Hematopoietic multipotent progenitor cell treated with erythropoietin and hydrocortisone succinate and interleukin-3 and kit ligand, for 15 days (in vitro differentiated cells): ENCODE measurements at places on chromosomes 7 and 10.

GRCh38 chr7:72222136-72222535 lies 190.0 kb downstream of the CALN1 start:
- no peak for DNase-seq

DNA sequence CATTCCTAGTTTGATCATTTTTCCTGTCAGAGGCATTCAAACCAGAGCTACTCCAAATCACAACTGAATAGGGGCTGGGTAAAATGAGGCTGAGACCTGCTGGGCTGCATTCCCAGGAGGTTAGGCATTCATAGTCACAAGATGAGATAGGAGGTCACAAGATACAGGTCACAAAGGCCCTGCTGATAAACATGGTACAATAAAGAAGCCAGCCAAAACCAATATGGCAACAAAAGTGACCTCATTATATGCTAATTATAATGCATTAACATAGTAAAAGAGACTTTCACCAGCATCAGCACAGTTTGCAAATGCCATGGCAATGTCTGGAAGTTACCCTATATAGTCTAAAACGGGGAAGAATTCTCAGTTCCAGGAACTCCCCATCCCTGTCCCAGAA lies 37.3 kb downstream of the TWIST1 start:
- no peak for DNase-seq

GRCh38 chr7:82841828-82842227 lies 320.9 kb downstream of the PCLO start:
- no peak for DNase-seq

DNA sequence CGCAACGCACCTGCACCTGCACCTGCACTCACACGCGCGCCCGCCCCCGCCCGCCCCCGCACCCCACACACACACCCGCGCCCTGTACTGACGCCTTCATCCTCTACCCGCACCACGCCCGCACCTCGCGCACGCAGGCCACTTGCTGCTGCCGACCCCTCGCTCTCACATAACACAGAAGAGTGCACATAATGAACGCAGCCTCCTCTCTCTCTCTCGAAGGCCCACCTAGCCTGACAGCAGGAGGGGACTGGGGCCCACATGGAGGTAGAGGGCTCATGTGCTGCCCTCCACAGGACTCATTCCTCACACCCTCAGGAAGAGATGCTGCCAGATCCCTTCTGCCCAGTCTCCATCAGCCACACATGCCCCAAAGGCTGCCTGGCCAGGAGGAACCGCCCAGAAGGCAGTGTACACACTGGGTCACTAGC lies 432 bp upstream of the CAMK2B start:
- no peak for DNase-seq

DNA sequence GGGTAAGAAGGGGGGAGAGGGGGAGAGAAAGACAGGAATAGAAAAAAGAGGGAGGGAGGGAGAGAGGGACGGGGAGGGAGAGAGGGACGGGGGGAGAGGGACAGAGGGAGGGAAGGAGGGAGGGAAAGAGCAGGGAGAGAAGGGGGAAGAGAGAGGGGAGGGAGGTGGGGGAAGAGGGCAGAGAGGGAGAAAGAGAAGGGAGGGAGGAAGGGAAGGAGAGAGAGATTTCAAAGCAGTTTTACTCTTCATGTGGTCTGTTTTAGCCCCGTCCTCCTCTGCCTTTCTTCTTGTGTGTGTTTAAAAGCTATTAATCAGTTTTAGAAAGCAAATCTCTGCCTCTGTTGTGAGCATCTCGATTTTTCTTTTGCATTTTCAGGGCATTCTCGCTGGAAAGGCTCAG lies 237.0 kb downstream of the WDR37 start:
- no peak for DNase-seq

- no peak for DNase-seq
Observed at GRCh38 chr7:131848033-131848432, 291.6 kb upstream of the PODXL start.

- no peak for DNase-seq
Observed at GRCh38 chr7:129009437-129009836, 45.5 kb downstream of the TNPO3 start.

DNA sequence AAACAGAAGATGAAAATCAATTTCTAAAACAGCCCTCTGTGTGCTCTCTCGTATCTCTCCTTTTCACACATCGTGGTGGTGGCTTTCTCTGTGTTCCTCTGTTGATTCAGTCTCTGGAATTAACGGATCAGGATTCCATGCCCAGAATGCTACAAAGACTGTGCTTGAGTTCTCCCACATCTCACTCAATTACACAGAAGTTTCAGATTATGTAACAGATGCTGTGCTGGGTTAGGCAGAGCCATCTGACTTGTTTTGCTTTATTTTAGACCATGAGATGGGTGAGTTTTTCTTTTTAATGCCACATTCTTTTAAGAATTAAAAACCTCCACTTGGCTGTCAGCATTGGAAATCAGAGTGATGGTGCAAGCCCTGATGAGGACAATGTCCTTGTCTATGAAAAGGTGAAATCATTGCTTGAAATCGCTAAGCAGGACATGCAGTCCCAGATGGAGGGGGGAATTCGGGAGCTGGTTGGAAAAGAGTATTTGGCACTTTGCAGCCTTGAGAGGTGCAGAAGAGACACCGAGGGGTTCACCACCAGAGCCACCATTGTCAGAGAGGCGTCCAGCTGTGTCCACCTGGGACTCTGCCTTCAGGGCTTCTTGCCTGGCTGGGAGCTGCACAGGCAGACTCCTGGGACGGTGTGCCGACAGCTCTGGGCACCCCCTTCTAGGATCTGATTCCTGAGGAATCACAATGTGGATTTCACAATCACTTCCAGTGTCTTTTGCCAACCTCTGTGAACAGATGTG lies 80.4 kb downstream of the EGFR start:
- no peak for DNase-seq

DNA sequence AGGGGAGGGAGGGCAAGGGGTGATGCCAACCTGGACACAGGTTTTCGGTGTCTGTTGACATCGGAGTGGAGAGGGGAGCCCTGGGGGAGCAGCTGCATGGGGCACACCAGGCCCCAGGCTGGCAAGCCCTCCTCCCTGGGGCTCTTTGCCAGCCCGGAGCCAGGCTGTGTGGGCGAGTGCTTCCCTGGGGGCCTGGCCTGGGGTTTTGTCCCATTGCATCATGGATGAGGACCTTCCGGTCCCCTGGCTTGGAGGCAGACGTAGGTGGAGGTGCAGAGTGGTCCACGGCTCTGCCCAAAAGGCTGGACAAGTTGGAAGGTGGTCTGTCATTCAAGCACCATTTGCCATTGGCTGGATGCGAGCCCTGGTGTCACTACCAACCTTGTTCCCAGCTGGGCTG lies 34.8 kb downstream of the ZMIZ1 start:
- no peak for DNase-seq

DNA sequence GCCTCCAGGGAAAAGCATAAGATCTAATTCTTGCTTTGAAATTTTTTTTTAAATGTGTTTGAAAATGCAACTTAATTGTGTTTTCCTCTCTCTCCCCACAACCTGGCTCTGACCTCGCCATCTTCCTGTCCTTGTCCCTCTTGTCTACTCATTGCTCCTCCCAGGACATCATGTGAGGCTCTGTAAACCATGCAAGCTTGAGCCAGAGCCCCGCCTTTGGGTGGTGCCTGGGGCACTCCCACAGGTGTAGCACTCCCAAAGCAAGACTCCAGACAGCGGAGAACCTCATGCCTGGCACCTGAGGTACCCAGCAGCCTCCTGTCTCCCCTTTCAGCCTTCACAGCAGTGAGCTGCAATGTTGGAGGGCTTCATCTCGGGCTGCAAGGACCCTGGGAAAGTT lies 9.8 kb upstream of the CDHR1 start:
- no peak for DNase-seq

DNA sequence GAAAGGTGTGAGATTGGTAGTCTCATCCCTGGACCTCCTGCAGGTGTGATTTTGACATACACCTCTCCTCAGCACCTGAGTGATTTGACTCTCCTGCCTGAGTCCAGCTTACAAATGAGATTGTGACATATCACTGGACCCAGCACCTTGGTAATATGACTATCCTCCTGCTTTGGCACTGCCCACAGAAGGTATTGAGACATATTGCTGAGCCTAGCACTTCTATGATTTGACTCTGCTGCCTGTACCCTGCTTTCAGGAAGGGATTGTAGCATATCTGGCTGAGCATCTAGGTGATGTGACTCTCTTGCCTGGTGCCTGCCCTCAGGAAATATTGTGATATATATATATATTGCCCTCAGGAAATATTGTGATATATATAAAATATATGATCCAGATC lies 43.5 kb upstream of the ZNF680 start:
- DNase-seq = no peak

DNA sequence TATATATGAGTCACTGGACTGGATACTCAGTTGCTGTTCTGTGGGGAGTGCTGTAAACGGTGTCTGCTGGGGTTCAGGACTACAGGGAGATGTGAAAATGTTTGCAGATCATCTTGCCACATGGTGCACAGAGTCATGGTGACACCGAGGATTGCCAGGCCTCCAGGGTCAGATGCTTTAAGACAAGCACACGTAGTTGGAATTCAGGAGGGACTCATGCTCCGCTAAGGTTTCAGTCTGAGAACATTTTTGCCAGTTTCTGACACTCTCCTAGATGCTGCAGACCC lies 211.3 kb downstream of the CXCL12 start:
- no peak for DNase-seq

- DNase-seq = no peak
Observed at GRCh38 chr7:64990216-64990615, 620 bp downstream of the ZNF117 start.

DNA sequence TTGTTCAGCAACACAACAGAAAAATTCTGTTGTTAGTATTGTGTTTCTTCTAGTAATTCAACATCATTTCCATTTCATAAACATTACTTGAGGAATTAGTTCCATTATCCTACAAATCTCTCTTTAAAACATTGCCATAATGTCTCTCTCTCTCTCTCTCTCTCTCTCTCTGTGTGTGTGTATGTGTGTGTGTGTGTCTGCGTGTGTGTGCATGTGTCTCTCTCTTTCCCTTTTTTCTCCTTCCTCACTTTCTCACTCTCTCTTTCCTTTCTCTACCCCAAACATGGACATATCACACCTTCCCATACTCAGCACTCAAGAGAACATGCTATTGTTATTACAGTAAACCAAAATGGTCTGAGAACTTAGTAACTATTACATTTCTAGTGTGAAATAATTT lies 16.6 kb downstream of the LRRTM3 start:
- DNase-seq = no peak

DNA sequence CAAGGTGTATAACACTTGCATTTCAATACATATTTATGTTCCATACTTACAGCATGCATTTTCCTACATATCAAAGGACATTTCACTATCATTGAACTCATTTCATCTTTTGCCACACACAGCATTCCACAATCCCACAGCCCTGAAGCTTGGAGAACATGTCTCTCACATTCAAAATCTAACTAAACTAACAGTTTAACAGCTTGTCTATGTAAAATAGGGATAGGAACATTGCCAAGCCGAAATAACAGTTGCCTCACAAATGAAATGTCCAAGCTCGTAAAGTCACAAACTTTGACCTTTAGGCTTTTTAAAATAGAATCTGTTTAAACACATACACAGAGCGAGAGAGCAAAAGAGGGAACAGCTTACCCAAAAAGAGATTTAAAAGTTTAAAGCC lies 65.3 kb downstream of the HGF start:
- DNase-seq = no peak

DNA sequence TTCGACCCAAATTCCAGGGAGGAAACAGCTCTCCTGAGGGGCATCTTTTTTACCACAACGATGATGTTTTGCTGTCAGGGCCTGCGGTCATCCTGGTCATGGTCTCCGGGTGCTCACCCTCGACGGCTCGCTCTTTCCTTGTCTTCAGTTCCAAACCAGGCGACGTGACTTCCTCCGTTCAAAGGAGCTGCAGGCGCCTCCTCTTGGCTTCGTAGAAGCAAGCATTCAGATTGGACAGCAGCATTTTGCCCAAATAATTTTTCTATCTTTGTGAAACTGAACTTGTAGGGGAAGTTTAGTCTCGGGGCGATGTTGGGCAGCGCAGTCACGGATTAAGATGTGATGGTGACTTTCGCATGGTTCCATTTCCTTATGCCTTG lies 208.9 kb downstream of the DNAJB6 start:
- no peak for DNase-seq

GRCh38 chr7:6553448-6554044 lies 2.3 kb upstream of the GRID2IP start:
- DNase-seq = no peak

GRCh38 chr7:68707159-68707558 lies 891.1 kb upstream of the AUTS2 start:
- no peak for DNase-seq

- DNase-seq = no peak
Observed at GRCh38 chr10:108721874-108722273, 1201.4 kb downstream of the XPNPEP1 start.

GRCh38 chr7:69781412-69781846 lies 183.2 kb downstream of the AUTS2 start:
- DNase-seq = no peak

GRCh38 chr10:122363311-122363710 lies 11.2 kb upstream of the PLEKHA1 start:
- no peak for DNase-seq

GRCh38 chr7:53518319-53518718 lies 482.9 kb downstream of the POM121L12 start:
- DNase-seq = no peak

DNA sequence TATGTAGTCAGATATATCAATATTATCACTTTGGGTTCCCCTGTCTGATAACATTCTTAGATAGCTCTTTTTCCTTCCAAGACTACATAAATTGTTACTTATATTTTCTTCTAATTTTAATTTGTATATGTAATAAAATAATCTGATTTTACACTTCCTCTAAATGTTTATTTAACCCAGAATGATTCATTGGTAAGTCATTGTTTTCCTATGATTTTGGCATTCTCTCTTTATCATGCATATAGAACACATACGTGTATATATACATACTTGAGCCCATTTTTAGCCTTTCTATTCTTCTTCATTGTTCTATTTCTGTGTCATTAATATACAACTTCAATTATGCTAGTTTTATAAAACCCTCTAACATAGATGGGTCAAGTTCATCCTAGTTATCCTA lies 16.6 kb downstream of the SFTPD start:
- DNase-seq = no peak

DNA sequence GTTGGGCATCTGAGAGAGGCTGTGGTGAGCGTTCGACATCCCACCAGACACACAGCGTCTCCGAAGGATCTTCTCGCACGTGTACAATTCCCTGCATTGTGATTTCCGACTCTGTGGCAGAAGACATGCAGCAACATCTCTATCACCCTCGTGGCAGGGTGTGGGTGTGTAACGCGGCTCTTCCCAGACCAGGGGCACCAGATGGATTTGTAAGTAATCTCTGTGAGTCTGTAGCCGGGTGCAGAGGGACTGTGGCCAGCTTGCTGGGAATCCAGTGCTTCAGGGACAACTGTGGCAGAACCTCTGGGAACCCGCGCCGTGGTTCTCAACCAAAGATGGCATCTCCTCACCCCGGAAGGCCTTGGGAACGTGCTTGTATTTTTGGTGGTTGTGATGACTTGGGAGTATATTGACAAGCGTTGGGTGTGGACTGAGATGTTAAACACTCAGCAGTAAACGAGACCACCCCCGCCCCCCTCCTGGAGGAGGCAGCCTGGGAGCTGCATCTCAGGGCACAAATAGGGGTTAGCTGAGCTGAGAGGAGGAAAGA lies 21.2 kb downstream of the FOXL3 start:
- DNase-seq = no peak

GRCh38 chr10:114810926-114811325 lies 10.7 kb upstream of the FHIP2A start:
- DNase-seq = no peak

- DNase-seq = no peak
Observed at GRCh38 chr10:129594811-129595210, 127.8 kb downstream of the MGMT start.

- DNase-seq = peak; percentile 59
Observed at GRCh38 chr10:93062514-93063143, 2.0 kb downstream of the CYP26C1 start.
